ENCODE measurements at places on chromosomes 5 and 9.

DNA sequence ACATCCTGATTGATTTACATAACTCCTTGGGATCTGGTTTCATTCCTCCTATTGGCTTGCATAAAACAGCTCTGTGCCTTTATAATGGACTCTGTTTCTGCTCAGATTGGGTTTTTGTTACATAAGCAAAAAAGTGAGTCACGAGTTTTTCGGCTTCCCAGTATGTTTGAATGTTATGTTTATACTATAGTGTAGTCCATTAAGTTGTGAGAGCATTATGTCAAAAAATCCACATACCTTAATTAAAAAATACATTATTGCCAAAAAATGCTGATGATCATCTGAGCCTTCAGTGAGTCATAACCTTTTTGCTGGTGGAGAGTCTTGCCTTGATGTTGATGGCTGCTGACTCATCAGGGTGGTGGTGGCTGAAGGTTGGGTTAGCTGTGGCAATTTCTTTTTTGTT lies 144.6 kb downstream of the CCDC171 start:
- peak; percentile 43 for DNase-seq

DNA sequence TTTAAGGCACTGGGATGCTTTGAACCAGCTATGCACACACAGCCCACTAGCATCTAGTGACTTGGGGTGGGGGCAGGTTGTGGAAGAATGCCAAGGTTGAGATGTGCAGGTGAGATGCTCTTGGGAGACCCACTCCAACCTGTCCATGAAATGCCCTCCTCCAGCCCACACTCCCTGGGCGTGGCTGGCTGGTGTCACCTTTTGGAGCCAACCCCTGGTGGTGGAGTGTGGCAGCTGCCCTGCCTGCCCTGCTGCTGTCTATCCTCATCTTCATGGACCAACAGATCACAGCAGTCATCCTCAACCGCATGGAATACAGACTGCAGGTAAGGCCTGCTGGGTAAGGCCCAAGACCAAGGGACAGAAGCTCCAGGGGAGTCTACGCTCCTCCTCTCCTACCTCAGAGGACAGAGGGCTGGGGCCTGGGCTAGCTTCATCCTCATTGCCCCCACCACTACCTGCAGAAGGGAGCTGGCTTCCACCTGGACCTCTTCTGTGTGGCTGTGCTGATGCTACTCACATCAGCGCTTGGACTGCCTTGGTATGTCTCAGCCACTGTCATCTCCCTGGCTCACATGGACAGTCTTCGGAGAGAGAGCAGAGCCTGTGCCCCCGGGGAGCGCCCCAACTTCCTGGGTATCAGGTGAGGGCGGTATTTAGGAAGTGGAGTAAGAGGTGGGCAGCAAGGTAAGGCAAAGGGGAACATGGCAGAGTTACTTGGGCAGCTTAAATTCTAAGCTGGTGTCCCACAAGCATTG lies 7.4 kb downstream of the SLC4A9 start:
- no peak for DNase-seq

DNA sequence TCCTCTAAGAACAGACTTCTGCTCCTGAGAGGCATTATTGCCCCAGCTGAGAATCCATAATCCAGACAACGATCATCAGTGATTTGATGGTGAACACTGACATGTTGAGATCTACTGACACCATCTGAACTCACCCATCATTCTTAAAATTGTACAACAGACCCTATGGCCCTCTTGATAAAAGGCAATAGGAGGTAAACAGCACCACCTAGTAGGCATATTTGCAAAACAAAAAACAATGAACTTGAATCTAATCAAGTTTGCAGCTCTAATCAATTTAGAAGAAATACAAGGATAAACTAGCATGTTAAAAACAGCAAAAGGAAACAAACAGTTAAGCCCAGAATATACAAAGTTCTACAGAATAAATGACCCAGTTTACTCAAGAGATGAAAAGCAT lies 89.6 kb downstream of the SFXN1 start:
- DNase-seq, result no peak

- DNase-seq, result peak; percentile 22
These were observed 61.2 kb upstream of the JAK2 start for GRCh38 chr9:4923580-4924544.

- DNase-seq, result no peak
These were observed 586.9 kb downstream of the CCDC171 start for GRCh38 chr9:16139774-16140173.

GRCh38 chr5:56760723-56761122 lies 54.6 kb upstream of the MAP3K1 start:
- DNase-seq, result no peak

GRCh38 chr9:20713172-20713571 lies 29.1 kb downstream of the FOCAD start:
- DNase-seq, result no peak

- DNase-seq, result no peak
These were observed 83.4 kb downstream of the LPAR1 start for GRCh38 chr9:110954822-110955291.

DNA sequence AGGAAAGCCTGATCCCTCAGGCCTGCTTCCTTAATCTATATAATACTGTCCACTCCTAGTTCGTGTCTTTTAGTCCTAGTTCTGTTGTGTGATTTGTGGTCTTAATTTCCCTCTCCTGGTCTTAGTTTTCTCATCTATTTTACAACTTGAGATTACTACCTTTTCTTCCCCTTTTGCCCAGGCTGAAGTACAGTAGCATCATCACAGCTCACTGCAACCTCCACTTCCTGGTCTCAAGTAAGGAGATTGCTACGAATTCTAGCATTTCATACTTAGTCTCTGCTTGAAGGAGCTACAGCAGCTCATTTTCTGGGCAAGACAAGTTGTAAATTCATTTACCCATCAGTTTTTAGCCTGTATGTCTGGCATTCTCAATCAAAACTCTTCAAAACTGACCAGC lies 5.5 kb downstream of the TRIM32 start:
- DNase-seq, result peak; percentile 16

DNA sequence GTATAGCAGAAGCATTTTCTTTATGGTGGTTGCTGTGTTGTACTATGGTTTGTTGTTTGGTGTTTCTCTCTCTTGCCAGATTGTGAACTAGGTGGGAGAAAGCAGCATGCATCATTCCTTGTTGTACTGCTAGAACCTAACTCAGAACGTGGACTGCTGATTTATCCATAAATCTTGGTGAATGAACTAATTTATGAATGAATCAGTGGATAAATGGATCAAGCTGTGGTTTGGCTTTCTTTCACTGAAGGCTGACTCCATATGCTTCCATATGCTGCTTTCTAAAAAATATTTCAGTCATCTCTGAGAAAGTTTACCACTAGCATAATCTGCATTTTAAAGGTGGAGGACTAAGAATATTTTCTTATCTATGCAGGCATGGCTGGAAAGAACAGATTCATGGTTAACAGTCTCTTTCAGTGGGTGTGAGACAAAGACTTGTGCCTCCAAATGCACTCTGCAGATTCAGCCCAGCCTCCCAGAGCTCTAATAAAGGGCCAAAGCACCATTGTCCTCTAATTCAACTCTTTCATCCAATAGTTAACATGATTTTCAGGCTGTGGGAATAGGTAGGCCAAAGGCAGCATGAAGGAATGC lies 237.7 kb downstream of the SH3GL2 start:
- DNase-seq, result no peak

DNA sequence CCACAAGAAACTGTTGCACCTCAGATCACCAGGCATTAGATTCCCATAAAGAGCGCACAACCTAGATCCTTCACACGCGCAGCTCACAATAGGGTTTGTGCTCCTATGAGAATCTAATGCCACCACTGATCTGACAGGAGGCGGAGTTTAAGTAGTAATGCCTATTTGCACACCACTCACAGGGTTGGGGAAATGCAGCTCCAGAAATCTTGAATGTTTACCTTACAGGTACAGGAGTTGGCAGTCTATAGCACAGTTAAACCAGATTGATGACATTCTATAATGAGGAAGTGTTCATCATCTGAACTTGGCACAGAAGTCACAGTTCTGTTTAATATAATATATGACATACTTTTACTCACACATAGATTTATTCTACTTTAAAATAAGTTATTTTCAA lies 732.2 kb upstream of the ZNF608 start:
- no peak for DNase-seq

DNA sequence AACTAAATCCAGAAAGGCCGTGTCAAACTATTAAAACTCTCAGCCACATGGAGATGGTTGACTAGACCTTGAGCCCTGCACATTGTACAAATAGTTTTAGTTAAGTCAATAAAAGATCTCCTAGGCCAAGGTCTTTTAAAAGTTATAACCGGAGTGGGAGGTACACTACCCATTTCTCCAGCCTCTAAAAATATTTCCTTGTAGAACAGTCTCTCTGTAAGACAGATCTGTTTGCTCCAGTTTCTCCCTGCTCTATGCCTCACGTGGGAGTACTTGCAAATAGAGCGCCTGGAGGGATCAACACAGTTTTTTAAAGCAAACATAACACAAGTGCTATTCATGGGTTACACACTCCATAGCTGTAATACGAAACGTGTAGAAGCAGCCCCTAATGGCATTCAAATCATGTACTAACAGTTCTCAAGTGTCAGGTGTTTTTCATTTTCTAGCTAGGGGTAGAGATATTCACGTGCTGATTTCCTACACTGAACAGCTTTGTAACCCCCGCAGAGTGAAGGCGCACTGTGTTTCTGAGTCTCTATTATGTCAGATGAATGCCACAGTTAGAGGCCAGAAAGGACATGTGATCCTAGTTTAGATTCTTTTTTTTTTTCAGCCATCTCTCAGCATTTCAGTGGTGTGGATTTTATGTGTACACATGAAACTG lies 703.4 kb upstream of the GRAMD2B start:
- peak; percentile 33 for DNase-seq

- DNase-seq, result no peak
These were observed 397.6 kb downstream of the RASEF start for GRCh38 chr9:82665324-82665723.

- DNase-seq, result no peak
These were observed 7.7 kb downstream of the AMBP start for GRCh38 chr9:114070188-114071103.

GRCh38 chr5:103446813-103447212 lies 115.8 kb downstream of the NUDT12 start:
- DNase-seq, result peak; percentile 73

- DNase-seq, result no peak
These were observed 1011.5 kb upstream of the NUDT12 start for GRCh38 chr5:104573949-104574709.
